HuH-7 (cell line): ENCODE measurements at places on chromosomes 6 and 20.

DNA sequence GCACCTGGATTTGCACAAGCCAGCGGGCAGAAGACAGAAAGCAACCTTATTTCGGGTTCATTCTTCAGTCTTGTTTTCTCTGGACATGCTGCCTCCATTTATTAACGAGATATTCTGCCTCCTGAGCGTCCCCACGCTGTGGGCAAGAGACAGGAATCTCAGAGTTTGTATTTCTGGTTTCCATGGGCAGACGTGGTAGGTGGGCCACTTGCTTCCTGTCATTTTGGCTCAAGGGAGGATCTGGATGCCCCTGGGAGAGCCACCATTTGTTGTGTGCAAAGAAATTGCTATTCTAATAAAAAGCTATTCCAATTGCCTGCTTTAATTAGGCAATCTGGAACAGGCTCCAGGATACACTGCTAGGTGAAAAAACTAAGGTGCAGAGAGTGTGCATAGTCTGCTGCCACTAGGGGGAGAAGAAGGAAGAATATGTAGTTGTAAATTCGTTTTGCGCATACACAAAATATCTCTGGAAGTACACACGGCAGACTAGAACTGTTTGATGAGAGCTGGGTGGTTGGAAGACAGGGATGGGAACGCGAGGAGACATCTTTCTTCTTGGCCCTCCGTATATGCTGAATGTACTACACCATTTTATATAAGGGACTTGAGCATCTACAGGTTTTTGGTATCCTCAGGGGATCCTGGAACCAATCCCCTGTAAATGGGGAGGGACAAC is 30.1 kb upstream of the SLC16A10 start:
- peak; percentile 58 for DNase-seq

DNA sequence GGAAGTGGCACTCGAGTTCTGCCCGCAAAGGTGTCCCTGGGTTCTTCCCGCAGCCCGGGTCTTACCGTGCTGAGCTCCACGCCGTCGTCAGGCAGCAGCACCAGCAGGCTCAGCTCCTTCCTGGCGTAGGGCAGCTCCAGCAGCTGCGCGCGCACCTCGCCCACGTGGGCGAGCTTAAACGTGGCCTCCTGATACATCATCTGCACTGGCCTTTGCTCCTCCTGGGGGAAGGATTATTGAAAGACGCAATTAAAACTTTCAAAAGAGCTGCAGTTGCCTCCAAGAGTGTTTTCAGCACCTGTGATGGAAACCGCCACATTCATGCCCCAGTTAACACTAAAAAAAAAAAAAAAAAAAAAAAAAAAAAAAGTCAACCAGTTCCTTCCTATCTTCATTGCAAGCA is 11.3 kb downstream of the SERPINB9 start:
- DNase-seq: no peak

DNA sequence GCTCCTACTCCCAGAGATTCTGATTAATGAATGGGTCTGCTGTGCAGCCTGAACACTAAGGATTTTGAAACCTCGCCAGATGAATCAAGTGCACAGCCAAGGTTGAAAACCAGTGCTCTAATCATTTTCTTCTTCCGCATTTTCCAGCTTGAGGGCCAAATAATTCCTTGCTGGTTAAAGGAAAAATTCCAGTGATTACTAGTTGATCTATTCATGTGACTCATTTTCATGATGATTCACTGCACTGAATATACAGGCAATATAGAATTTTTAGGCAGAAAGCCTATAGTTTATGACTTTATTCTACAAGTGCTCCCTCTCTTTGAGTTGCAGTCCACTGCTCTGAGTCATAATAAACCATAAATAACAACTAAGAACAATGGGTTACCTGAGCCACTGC is 80.6 kb upstream of the PROKR2 start:
- DNase-seq: no peak

GRCh38 chr6:20960067-20960466 is 425.8 kb downstream of the CDKAL1 start:
- DNase-seq: no peak

GRCh38 chr20:38304845-38305447 is 990 bp downstream of the BPI start:
- DNase-seq: peak; percentile 58

GRCh38 chr6:138115877-138116660 is 8.8 kb upstream of the PERP start:
- peak; percentile 65 for DNase-seq
